Activated CD4-positive, alpha-beta T cell treated with anti-CD3 and anti-CD28 coated beads, Interleukin-2, amount 10 ng/mL, durations not matched to agents 24 days and 14 days (primary cell): ENCODE measurements at places on chromosomes 6 and 20. TPM values are rescaled to one million over a fixed set of nuclear protein-coding genes. Genes with fewer than 3 reads are reported as not detected.
A peak's percentile ranks its signal among the peaks of the same experiment; 100 is the strongest.

DNA sequence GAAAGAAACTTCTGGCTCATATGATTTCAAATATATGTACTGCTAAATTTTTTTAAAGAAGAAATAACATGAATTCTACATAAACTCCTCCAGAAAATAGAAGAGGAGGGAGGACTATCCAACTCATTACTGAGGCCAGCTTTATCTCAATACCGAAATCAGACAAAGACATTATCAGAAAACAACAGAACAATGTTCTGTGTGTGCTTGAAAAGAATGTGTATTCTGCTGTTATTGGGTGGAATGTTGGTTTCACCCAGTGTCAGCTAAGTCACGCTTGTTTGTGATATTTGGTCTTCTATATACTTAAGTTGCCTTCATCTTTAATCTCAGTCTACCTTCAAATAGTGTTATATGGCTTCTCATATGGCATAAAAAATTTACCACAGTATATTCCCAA lies 18.6 kb upstream of the ELOVL2 start:
- DNase-seq: no peak

DNA sequence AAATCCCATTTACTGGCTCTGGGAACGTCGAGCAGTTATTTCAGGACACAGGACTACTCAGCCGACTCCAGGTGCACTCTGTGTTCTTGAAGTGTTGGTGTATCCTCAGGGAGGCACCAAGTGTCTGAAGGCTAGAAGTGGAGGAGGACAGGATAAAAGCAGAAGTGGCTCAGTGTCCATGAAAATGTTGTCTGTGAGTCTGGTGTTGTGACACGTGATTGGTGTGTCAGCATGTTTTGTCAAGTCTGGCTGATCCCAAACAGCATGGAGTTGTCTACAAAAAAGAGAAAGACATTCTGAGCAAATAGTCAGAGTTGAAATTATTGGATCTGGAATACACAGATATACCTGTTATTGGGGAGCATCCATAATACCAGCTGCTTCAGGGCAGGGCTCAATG lies 30.3 kb downstream of the SCGN start:
- no peak for DNase-seq

DNA sequence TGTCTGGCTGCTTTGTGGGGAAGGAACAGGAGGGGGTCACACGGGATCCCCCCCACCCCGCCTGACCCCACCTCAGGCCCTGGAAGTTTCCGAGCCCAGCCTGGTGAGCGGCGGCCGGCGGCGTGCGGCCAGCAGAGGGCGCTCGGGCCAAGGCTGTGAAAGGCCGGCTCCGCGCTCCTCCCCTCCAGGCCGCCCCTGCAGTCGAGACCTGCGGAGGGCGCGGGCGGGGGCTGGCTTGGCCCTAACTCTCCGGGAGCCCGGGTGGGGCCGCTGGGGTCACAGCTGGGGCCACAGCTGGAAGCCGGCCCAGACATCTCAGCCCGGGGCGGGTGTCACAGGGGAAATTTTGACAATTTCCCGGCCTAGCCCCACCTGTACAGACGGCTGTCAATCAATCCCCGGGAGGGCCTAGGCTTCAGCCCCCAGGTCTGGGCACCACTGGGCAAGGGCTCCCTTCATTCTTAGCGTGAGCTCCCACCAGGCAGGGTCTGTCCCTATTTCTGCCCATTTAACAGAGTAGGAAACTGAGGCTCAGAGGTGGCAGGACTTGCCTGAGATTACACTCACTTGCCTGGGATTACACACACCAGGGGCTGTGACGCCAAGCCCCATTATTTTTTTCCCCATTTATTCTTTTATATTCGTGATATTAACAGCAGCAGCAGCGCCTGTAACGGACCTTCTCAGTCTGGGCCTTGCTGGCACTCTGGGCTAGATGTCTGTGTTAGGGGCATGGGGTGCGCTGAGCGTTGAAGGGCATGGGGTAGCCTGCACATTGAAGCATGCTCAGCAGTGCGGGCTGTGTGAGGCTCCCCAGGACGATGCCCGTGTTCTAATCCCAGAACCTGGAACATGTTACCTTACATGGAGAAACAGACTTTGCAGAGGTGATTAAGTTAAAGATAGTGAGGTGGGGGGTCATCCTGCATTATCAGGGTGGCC lies 23.0 kb downstream of the ZBP1 start:
- peak; percentile 92 for DNase-seq

DNA sequence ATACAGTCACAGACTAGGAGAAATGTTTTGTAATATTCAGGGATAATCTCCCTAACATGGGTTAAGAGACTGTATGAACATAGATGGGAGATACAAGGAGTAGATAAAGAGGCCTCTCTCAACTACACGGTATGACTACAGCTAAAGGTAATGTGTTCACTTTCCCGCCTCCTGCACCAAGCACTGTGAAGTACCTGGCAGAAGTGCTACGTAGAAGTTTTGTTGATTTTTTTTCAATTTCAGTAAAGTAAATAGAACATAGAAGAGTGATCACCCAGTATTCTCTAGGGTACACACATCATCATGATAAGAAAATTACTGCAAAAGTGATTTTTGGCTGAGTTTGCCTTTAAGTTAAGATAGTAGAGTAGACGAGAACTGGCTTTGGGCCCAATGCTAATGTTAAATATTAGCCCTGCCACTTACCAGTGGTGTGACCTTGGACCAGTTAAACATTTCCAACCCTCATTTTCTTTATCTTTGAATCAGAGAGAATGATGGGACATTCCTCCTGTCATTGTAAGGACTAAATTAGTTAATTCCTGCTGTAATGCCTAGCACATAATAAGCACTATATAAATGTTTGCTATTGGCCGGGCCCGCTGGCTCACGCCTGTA lies 183.6 kb downstream of the COL9A1 start:
- DNase-seq: no peak

DNA sequence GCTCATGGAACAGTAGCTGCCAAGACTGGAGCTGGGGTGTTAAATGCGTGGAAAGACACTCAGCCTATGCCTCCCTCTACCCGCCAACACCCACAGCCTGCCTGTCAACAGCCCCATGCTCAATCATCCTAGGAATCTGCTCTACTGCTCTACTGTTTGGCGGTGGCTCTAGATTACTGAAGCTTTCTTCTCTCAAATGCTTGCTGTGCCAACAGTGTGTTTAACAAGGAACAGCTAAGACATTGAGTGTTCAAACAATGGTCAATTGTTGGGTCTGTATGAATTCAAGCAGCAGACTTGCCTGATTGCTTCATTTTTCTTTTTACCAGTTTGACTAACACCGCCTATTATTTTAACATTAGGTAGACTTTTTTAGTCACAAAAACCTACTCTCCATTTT lies 258.6 kb downstream of the SOD2 start:
- DNase-seq: no peak

DNA sequence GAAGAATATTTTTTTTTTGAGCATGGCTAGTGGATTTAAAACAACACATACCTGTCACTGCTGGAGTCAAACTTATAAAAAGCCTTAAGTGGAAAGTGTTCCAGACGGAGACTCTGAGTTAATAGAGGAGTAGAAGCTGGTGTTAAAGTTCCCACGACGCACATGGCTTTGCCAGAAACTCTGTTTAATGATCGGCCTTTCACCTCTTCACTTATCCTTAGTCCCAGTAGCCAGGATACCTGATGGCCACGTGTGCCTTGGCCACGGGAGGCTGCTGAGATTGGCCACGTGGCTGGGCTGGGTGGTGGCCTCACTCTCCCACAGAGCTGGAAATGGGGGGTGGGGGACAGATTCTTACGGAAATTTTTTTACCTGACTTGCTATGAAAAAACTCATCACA lies 333.1 kb downstream of the ZFAND3 start:
- no peak for DNase-seq

DNA sequence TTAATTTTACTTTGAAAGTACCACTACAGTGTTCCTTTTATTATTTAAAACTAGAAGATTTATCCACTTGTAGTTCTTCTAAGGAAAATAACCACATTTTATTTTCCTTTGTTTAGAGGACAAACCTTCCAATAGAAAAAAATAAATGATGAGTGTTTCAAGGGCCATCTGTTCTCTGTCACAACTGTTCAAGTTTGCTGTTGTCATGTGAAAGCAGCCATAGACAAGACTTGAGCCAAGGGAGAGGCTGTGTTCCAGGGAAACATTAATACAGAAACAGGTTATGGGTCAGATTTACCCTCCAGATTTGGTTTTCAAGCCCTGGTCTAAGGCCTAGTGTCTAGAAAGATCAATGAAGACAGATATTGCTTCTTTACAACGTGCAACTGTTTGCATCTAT lies 463.6 kb downstream of the C6orf118 start:
- no peak for DNase-seq

- no peak for DNase-seq
Measured at GRCh38 chr20:59269411-59270025, 30.9 kb upstream of the EDN3 start.

DNA sequence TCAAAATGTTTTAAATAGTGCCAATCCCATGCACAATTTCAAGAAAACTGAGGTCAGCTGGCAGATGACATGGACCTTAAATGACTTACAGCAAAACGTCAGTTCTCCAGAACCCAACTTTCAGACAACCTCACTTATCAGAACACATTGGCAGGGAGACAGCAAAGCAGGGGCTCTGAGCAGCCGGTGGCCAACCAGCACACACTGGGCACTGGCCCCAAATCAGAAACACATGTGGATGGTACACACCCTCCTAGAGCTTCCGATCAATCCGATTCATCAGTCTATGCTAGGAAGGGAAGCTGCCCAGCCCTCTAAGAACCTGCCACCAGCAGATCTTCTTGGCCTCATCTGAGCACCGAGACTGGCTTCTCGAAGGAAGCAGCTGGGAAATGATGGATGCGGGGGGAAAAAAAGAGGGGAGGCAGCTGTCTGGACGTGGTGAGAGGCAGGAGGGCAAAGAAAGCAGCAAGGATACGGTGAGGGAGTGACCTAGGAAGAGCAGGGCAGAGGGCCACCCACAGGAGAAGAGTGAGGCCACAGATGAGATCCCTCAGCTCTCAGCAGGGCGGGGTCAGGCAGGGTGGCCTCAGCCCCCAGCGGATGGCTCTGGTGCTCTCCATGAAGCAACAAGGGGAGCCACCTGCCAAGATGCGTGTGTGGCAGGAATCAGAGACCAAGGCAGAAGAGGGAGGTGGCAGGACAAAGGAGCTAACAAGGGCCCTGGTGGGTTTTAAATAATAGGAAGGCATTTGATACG lies 32.9 kb downstream of the TAF4 start:
- no peak for DNase-seq

- no peak for DNase-seq
Measured at GRCh38 chr6:80962382-80962781, 790.1 kb downstream of the TENT5A start.

DNA sequence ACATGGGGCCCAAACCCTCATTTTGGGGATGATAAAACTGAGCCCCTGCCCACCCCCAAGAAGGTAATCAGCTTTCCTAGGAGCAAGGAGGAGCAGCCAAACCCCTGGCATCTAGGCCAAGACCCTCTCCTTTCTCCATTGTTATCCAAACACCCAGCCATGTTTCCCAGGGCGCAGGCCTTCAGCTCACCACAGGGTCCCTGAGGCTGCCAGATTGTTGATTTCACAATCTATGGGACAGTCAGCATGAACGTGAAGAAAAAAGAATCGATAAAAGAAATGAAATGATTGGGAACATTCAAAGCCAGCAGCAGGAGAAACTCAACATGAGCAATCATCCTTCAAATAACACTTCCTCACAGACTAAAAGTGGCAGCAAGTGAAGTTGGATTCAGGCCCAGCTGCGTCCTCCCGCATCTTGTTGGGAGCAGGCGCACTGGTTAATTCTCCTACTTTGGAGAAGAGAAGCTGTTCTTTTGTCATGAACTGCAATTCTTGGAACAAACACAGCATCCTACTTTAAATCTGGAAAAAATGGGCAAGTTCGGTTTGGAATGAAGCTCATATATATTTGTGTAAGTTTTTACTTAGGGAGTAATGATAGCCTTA lies 241.8 kb upstream of the PRDM1 start:
- peak; percentile 45 for DNase-seq

DNA sequence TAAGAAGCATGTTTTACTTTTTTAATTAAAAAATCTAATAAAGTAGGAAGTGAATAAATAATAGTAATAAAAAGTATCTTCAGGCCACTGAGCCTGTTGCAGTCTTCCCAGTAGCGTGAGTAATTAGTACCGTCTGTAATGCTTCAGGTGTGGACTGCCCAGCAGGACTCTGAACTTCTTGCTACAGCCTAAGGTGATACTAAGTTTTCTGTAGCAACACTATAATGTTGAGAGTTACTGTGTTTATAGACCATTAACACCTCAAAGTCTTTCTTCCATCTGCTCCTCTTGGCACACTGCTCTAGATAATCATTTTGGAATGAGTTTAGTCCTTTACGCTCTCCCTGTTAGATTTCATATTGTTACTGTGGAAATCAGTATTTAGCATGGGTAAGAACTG lies 28.4 kb downstream of the VAPB start:
- no peak for DNase-seq

DNA sequence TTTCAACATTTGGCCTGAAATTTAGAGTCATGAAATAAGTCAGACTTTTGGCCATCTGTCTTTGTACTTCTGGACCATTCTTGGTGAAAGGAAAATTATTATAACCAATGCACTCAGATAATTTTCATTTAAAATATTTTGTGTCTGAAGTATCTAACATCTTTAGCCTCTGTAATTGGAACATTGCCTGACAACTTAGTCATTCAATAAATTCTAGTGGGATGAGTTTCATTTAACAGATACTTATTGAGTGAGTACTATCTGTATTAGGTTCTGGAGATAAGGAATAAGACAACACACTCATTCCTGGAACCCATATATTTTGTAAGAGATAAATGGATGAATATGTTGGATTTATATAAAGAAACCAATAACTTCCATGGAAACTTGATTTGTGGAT lies 536.0 kb downstream of the BCKDHB start:
- DNase-seq: no peak

GRCh38 chr20:44805335-44805978 lies 4.9 kb downstream of the RIMS4 start:
- no peak for DNase-seq

- peak; percentile 80 for DNase-seq
Measured at GRCh38 chr6:157597461-157598312, 216.7 kb downstream of the ZDHHC14 start.

DNA sequence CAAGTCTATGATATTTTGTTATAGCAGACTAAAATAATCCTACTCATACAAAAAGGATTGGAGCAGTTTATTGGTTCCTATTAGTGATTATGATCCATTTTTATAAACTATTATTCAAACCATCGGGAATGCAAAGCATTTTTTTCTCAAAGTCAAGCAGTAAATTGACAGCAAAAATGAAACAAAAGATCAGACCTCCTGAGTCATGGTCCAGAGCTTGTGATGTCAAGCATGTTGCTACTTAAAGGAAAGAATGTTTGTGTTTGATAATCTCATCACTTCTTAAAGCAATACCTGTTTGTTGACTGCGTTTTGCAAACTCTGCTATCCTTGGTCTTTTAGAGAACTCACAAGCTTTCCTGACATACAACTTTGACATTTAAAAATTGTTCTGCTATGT lies 204.4 kb downstream of the SAMD5 start:
- DNase-seq: no peak

Gene CPNE5
- 0.31 and 0.65 TPM in 2 replicates for total RNA-seq

Gene SIRPD
- total RNA-seq: not detected in 2 replicates

Gene UST
- total RNA-seq: 0.70 and 0.90 TPM in 2 replicates

Gene DYNLT1
- total RNA-seq: 103 and 110 TPM in 2 replicates

Gene GJA10
- not detected in 2 replicates for total RNA-seq

Gene MYBL2
- total RNA-seq: 108 and 110 TPM in 2 replicates

Gene PDYN
- total RNA-seq: not detected in 2 replicates

Gene KIF13A
- total RNA-seq: not detected in 2 replicates

Gene PNLDC1
- 0.40 and 0.97 TPM in 2 replicates for total RNA-seq

Gene SERPINB1
- 76.1 and 79.9 TPM in 2 replicates for total RNA-seq
